ENCODE measurements at places on chromosomes 5 and 9.

DNA sequence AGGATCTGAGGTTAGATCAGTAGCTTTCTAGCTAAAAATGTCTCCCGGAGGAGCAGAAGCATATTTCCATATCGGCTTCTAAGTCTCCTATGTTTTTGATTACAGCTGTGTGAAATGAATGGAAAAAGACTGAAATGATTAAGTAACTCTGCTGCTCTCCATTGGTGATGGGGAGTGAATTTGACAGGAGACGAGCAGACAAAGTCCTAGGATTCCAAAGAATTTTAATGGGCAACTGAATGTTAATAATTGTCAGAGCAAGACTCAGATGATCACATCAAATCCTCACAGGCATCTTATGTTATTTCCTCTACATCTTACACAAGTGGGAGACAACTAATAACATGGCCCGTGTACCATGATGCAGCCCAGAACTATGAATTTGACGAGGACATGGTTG, 66.8 kb downstream of the LIX1 start:
- DNase-seq, result no peak

GRCh38 chr9:123438321-123438720, 82.3 kb downstream of the CRB2 start:
- DNase-seq, result no peak

DNA sequence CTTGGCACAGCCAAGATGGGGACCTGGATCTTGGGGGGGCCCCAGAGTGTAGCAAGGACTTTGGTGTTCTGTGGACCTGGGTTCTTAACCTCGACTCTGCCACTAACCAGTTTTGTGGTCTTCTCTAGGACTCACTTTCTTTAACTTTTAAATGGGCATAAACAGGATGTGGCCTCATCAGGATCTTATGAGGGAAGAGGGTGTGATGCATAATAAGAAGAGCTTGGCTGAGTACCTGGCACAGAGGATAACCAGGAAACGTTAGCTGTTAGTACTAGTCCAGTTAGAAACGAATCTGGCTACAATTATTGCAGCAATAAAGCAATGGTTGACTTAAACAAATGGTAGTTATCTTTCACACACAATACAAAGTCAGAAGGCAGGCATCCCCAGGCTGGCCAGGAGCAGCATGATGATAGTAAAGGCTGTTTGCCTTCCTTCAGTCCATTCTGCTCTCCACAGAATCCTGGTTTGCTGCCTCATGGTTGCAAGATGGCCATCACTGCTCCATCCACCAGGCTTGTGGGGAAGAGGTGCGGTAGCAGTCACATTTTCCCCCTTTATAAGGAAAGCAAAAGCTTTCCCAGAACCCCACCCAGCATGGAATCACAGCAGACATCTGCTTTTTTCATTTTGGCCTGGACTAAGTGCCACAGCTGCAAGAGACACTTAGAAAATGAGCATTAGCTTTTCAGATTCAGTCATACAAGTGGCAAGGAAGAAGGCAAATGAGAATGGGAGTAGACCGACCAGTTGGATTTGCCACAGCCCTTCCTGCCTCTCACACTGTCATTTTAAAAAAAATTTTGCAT, 225.0 kb downstream of the AOPEP start:
- no peak for DNase-seq

- DNase-seq, result no peak
These were observed 163.6 kb upstream of the TARS1 start for GRCh38 chr5:33277061-33277650.

- DNase-seq, result no peak
These were observed 194.6 kb downstream of the AOPEP start for GRCh38 chr9:94921092-94921471.

GRCh38 chr5:140223567-140223966, 48.6 kb downstream of the CYSTM1 start:
- no peak for DNase-seq

GRCh38 chr5:113204525-113205161, 228.0 kb downstream of the DCP2 start:
- no peak for DNase-seq

DNA sequence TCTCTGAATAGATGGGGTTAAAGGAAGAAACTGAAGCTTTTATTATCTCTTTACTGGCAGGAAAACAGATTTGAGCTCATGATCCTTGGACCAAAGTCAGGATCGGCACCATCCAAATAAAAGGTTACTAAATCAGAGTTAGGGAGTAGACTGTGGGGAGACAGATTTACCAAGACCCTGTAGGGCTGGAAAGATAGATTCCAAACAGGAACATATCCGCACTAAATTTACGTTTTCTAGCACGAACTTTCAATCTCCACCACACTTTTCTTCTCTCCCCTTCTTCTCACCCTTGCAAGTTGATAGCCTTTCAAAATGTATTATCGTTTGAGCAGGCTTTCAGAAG, 120.0 kb upstream of the HMHB1 start:
- DNase-seq, result no peak

DNA sequence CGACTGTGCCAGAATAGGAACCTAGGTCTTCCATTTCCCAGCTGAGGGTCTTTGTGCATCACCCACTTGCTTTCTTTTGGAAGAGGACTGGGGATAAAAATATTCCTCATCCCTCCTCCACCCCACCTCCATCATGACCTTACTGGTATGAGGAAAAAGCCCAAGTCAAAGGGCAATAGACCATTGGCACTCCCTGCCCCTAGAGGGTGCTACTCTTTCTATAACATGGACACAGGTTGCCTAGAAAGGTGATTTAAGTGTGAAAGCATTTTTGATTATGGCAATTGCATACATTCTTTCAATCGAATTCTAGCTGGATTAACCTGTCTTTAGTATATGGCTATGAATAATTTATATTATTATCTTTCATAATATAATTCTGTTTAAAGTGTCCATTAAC, 22.8 kb upstream of the ZNF618 start:
- DNase-seq, result no peak

DNA sequence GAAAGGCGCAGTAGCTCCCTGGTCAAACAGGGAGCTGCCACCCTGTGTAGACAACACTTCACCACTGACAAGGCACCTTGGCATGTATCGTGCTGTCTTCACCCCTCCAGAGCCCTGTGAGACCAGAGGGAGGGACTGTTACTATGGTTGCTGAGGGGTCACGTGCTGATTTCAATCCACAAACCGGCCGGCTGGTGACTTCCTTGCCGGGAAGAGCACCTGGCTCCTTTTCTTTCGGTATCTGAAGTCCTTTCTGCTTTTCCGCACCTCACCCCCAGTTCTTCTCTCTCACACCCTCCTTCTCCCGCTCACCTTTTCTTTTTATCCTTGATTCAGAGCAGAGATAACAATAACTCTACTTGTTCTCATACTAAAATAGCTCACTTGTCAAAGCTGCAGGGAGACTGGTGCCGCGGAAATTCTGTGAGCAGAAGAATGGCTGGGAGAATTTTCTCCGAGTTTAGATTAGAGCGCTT, 327.2 kb downstream of the ZSWIM6 start:
- DNase-seq, result no peak

DNA sequence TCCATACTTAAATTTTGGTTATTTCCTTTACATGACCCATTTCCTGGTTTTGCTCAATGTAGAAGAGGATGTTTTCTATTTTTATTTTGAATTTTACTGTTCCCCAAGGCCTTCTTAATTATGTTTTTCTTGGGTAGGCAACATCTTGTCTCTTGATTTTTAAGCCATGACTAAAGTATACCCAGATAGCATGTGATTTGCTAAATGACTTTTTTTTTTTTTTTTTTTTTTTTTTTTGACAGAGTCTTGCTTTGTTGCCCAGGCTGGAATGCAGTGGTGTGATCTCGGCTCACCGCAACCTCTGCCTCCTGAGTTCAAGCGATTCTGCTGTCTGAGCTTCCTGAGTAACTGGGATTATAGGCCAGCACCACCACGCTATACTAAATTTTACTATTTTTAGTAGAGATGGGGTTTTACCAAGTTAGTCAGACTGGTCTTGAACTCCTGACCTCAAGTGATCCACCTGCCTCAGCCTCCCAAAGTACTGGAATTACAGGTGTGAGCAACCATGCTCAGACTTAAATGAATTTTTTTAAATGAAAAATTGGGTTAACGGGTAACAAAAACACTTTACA, 198.6 kb upstream of the DAB2 start:
- DNase-seq, result no peak

- DNase-seq, result no peak
These were observed 2.7 kb downstream of the GZMA start for GRCh38 chr5:55104946-55105701.

DNA sequence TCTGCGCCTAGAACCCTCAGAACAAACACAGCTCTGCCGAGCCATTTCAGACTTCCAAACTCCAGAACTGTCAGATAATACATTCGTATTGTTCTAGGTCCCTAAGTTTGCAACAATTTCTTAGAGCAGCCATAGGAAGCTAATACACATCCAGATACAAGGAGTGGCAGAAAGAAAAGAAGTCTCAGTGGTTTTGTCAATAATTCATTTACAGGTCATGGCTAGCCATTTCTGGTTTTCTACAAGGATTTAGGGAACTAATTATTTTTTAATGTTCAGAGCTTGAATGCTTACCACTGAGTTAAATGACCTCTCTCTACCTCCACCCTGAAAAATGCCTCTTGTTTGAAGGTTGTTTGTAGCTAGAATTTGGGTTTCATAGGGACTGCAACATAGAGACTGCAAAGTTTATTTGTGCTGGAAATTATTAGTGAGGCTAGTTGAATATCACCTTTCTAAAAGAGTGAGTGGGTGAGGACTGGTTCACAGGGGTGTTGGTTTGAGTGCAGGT, 15.5 kb upstream of the ERMP1 start:
- no peak for DNase-seq

GRCh38 chr5:106303911-106304310, 1366.8 kb downstream of the EFNA5 start:
- no peak for DNase-seq

DNA sequence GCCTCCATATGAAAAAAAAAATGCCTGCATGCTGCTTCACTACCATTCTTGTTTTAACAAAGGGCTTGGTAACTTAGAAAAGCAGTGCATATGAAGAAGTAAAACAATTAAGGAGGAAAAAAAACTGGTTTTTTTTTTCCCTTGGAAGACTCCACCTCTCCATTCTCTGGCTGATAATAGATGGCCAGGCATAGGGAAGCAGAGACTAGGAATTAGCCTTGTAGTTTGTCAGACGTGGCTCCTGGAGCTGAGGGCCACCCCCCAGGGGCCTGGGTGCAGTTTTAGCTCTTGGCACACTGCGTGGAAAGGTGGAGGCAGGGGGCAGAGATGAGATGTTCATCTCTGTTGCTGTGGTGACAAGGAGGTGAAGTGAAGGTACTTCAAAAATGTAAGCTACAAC, 42.7 kb downstream of the WDR36 start:
- no peak for DNase-seq

DNA sequence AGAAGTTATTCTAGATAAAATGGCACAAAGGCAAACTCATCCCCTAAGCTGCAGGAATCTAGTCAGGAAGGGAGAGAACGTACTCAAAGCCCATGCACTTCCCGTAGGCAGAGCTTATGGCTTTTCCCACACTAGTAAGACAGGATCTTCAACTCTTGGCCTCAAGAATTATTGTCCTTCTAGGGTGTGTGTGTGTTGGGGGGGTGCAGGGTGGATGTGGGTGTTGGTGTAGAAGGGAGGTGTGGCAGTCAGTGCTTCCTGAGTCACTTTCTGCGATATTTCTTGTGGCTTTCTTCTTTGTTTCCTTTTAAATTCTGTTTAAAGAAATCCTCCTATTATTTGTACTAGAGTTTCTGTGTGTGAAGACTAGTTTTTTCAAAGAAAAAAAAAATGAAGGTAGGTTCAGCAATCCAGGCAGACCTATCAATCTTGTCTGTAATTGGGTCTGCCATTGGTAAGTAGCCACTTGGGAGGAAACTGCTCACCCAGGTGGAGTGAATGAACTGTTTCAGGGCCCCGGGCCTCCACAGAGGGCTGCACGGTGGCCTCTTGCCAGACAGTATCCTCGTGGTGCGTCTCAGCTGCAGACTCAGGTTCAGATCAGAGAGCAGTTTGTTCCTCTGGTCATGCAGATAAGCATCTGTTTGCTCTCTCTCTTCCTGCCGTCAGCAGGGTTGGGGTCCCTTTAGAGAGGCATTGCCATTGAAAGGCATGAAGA, 131.9 kb downstream of the NPR3 start:
- DNase-seq, result no peak

DNA sequence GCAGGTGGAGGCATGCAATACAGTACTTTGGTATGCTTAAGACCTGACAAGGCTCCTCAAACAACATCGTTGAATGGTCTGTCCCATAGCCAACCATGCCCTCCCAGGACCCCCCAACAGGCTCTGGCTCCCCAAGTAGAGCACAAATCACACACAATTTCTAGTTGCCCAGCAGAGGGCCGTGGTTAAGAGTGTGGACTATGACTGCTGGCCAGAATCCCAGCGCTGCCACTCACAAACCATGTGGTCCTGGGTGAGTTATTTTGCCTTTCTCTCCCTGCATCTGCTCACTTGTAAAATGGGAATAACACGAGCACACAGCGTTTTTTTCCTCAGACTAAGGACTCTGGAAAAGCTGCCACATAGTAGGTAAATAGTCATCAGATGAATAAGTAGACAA, 6.5 kb downstream of the CKMT2 start:
- DNase-seq, result no peak

DNA sequence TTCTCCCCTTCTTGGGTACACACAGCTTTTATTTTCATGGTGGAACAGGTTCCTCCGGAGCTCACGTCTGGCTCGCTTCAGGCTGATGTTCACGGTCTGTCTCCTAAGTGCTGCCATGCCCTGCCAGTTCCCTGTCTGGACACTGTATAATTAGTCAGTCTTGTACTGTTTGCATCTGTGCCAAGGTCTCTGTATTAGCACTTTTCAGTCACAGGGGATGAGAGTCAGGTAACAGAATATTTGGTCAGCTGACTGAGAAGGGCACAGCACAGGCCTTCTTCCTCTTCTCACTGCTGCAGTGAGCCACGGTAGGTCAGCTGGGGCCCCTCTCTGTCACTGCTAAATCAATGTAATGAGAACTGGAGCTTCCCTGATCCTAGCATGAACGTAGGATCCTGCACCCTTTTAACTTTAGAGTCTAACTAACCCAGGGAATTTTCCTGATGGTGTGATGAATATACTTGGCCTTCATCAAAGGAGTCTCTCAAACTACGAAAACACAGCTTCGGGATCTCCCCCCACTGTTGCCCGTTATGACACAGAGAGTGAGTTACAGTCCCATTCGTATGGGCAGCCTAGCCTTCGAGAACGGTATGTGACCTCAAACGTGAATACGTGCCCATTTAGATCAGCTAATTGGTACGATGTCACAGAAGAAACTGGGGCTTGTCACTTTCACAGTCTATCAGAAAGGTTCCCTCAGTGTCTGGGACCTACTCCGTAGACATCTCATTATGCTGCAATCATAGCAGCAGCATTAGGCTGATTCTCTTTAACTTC, 354.1 kb upstream of the RFX3 start:
- DNase-seq, result no peak

GRCh38 chr9:114291064-114291474, 31.8 kb upstream of the ORM1 start:
- peak; percentile 53 for DNase-seq

GRCh38 chr5:62661126-62661525, 82.5 kb downstream of the LRRC70 start:
- no peak for DNase-seq

- DNase-seq, result no peak
These were observed 170.2 kb upstream of the NR3C1 start for GRCh38 chr5:143573568-143574170.

- no peak for DNase-seq
These were observed 47.8 kb upstream of the INSYN2B start for GRCh38 chr5:170028124-170028523.

GRCh38 chr9:6673326-6674025, 27.9 kb upstream of the GLDC start:
- DNase-seq, result no peak

All from GM12891 (cell line).